ENCODE measurements at places on chromosomes 5 and 9.

- peaks cover 1% of the 10 kb centered on the region for H3K4me1 ChIP-seq
- H3K4me3 ChIP-seq, result no peak overlapping the region
- H3K27ac ChIP-seq, result no peak overlapping the region
- H3K36me3 ChIP-seq, result no peaks in the 10 kb centered on the region
Measured at GRCh38 chr5:139885857-139886208, 90.2 kb downstream of the PSD2 start.

GRCh38 chr5:162684145-162684544, 616.6 kb downstream of the GABRG2 start:
- H3K4me3 ChIP-seq, result no peak overlapping the region
- no peaks in the 10 kb centered on the region for H3K36me3 ChIP-seq
- no peak for DNase-seq
- no peaks in the 10 kb centered on the region for H3K27me3 ChIP-seq
- H3K27ac ChIP-seq, result no peak overlapping the region
- no peaks in the 10 kb centered on the region for H3K4me1 ChIP-seq

DNA sequence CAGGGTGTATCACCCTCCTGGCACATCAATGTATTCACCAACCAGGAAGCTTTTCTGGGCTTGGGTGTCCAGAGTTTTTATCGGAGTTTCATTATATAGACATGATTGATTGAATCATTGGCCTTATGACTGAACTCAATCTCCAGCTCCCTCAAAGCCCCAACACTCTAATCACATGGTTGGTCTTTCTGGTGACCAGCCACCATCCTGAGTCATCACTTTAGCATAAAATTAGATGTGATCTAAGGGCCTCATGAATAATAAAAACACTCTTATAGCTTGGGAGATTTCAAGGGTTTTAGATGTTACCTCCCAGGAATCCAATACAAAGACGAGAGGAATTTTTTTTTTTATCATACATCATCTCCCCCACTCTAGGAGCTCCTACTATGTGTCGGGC, 7.7 kb upstream of the PBX3 start:
- no peak overlapping the region for H3K27ac ChIP-seq
- no peak for DNase-seq
- H3K36me3 ChIP-seq, result no peaks in the 10 kb centered on the region
- H3K4me1 ChIP-seq, result no peaks in the 10 kb centered on the region

DNA sequence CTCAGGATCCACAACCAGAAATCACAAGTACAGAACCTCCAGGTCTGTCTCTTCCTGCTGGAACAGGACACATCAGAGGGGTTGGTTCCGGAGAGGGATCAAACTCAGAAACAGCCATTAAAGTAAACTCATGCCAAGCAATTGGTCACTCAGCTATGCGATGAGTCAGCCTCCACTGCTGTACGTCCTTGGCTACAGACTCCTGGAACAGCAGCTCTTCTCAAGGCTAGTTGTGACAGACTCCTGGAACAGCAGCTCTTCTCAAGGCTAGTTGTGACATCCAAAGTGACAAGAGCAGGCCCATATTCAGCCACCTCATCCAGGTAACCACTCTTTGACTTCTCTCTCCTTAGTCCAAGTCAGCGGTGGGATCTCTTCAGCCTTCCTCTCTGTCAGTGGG, at the start of gene SPINK13:
TSS of gene SPINK13 (plus strand) at position 229 of the 400 bp plus-strand sequence. CDS start 1,279 bp downstream, outside the sequence.
- DNase-seq, result no peak
- no peak within 1 kb of the TSS for H3K27ac ChIP-seq
- no peaks in the 10 kb centered on the region for H3K27me3 ChIP-seq
- H3K36me3 ChIP-seq, result no peaks in the 10 kb centered on the region
- no peak within 1 kb of the TSS for H3K4me3 ChIP-seq

- no peaks in the 10 kb centered on the region for H3K36me3 ChIP-seq
- peaks cover 8% of the 10 kb centered on the region for H3K4me1 ChIP-seq
- no peak overlapping the region for H3K4me3 ChIP-seq
- DNase-seq, result no peak
Measured at GRCh38 chr5:82147860-82148573, 130.1 kb downstream of the RPS23 start.

DNA sequence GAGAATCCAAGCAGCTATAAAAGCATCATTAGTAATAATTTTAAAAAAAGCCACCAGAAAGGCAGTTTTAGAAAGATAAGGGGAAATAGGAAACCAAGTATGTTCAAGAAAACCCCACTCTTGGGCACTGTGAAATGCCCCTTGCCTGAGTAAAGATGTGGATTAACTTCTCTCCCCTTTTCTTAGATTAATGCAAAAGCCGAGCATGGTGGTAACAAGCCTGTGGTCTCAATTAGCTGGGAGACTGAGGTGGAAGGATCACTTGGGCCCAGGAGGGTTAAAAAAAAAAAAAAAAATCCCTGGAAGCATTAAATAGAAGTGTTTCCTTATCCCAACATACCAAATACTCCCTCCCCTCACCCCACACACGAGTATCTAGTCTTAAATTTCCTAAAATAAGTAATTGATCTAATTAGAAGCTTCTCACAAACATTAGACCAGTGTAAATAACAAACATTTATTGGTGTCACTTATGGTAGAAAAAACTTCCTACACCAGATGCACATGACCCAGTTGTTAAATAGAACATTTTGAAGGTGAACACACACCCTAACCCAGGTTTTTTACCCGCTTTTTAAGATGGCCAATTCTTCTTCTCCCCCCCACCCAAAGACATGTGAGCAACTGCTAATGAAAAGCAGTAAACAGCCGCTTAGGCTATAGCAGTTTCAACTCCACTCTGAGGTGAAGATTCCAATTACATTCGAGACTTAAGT, 5.2 kb downstream of the HSPA5 start:
- H3K36me3 ChIP-seq, result peaks cover 51% of the 10 kb centered on the region
- H3K27me3 ChIP-seq, result peaks cover under 1% of the 10 kb centered on the region
- peak overlapping the region; percentile 97 for H3K4me3 ChIP-seq
- no peak for DNase-seq
- peak overlapping the region; percentile 71 for H3K27ac ChIP-seq
- peaks cover 28% of the 10 kb centered on the region for H3K4me1 ChIP-seq

DNA sequence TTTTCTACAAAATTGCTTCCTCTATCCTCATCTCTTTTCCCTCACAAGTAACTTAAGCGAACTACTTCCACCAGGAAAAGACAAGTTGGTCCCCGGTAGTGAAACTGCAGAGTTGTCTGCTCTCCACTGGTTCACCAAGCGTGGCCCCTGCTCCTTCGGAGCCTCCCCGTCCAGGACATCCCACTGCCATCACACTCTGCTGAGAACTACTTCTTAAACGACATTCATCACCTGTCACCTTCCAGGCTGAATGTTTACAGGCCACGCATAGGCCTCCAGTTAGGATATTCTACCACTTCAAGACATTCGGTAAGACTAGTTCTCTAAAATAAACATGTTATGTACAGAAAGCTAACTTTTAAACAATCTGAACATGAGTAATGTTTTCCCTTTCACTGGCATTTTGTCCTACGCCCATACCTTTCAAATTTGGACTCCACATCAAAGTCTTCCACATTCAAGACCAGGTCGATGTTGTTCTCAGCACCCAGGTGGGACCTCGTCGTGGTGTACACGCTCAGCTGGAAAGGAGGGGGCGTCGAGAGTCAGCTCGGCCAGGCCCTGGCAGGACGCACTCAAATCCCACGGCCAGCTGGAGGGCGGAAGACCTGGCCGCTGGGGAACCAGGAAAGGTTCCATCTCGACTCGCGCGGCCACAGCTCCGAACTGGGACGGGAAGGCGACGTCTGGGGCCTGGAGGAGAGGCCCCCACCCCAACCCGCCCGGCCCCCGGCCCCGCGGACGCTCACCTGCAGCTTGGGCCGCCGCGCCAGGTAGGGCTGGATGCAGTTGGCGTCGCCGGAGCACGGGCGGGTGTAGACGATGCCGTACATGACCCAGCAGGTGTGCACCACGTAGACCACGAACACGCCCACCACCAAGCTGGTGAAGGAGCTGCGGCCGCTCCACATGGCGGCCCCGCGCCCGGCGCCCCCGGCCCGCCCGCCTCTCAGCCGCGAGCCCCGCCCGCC, 683 bp downstream of the CLPTM1L start:
- DNase-seq, result no peak
- H3K4me3 ChIP-seq, result peak overlapping the region; percentile 95
- peak overlapping the region; percentile 88 for H3K27ac ChIP-seq
- peaks cover 5% of the 10 kb centered on the region for H3K4me1 ChIP-seq
- H3K36me3 ChIP-seq, result peaks cover 9% of the 10 kb centered on the region

- DNase-seq, result no peak
- no peak overlapping the region for H3K4me3 ChIP-seq
- H3K4me1 ChIP-seq, result peaks cover 1% of the 10 kb centered on the region
- no peak overlapping the region for H3K27ac ChIP-seq
- no peaks in the 10 kb centered on the region for H3K27me3 ChIP-seq
- H3K36me3 ChIP-seq, result peaks cover 3% of the 10 kb centered on the region
Measured at GRCh38 chr5:32088214-32088613, 85.9 kb downstream of the GOLPH3 start.

DNA sequence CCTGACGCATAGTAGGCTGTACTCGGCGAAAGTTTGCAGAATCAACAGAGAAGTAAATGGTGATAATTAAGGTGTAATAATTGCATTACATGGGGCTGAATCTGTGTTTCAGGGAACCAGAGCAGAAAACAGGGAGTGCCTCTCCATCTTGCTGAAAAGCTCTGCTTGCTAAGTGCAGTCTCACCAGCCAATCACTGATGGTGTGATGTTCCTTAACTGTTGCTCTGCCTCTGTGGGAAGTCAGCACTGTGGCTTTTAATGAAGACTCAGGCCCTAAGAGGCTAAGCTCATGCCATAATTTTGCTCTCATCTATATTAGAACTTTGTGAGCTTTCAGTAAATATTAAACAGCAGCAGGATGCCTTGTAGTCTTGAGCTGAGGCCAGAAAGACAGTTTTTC, 4.5 kb downstream of the PHF24 start:
- H3K36me3 ChIP-seq, result no peaks in the 10 kb centered on the region
- peaks cover 89% of the 10 kb centered on the region for H3K27me3 ChIP-seq
- H3K4me1 ChIP-seq, result no peaks in the 10 kb centered on the region
- DNase-seq, result no peak
- H3K4me3 ChIP-seq, result no peak overlapping the region
- no peak overlapping the region for H3K27ac ChIP-seq

- peaks cover 25% of the 10 kb centered on the region for H3K36me3 ChIP-seq
- H3K4me3 ChIP-seq, result peak overlapping the region; percentile 58
- peak overlapping the region; percentile 98 for H3K27ac ChIP-seq
- no peaks in the 10 kb centered on the region for H3K27me3 ChIP-seq
- no peak for DNase-seq
Measured at GRCh38 chr9:127557998-127558546, 54.0 kb upstream of the STXBP1 start.

DNA sequence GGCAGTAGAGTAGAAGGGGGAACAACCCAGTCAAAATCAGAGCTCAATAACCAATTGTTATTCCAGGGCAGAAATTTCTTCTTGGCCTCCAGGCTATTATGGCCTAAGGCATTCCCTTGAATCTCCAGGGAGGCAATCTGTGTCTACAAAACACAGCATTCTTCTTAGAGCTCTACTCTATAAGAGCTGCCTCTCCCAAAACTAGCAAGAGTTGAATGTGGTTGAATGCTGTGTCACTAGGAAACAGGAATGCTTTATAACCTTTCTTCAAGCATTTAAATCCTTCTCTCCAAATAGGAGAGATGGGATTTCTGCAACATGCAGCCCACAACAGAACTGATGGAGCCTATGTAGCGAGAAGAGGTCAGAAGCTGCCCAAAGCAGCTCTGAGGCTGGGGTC, 97.1 kb upstream of the APC start:
- no peaks in the 10 kb centered on the region for H3K27me3 ChIP-seq
- peaks cover 34% of the 10 kb centered on the region for H3K4me1 ChIP-seq
- DNase-seq, result no peak
- no peaks in the 10 kb centered on the region for H3K36me3 ChIP-seq
- H3K4me3 ChIP-seq, result no peak overlapping the region

- no peaks in the 10 kb centered on the region for H3K36me3 ChIP-seq
- no peak for DNase-seq
- no peaks in the 10 kb centered on the region for H3K27me3 ChIP-seq
- H3K27ac ChIP-seq, result no peak overlapping the region
- no peak overlapping the region for H3K4me3 ChIP-seq
Measured at GRCh38 chr5:109876941-109877669, 187.4 kb downstream of the MAN2A1 start.
